Cardiac fibroblast (primary cell): ENCODE measurements at places on chromosomes 4 and X.

- peak; percentile 81 for DNase-seq
Measured at GRCh38 chr4:26220696-26221095, 100.1 kb upstream of the RBPJ start.

GRCh38 chrX:113399506-113400192 lies 559.0 kb upstream of the AMOT start:
- DNase-seq = peak; percentile 32

- DNase-seq = peak; percentile 84
Measured at GRCh38 chrX:15579778-15580747, 20.7 kb downstream of the ACE2 start.

DNA sequence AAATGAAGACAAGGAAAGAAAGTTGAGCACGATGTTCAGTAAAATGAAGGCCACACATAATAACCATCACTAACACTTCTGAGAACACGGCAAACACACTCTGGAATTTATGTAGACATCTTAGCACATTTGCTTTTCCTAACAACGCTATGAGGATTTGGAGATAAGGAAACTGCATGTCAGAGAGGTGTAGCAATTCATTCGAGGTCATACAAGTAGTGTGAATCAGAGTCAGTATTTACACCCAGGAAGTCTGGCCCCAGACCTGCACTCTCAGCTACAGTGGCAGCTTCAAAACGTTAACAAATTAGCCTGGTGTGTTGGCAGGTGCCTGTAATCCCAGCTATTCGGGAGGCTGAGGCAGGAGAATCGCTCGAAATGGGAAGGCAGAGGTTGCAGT lies 253.4 kb downstream of the PDGFC start:
- DNase-seq = no peak

DNA sequence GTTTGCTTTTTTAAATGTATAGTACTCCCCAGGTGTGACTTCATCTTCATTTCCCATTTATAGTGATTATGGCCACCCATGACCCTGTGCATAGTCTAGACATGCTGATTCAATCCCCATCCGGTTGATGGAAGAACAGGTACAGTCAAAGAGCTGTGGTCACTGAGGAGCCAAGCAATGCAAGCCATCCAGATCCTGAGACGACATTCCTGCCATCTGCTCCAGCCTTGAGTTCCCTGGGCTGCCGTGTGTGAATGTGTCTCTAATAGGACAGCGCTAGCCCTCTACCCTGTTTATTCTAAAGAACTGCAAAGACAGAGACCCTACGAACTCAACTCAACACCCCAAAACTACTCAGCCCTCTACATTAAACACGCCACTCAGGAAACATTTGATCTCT lies 1.7 kb downstream of the KCNIP4 start:
- no peak for DNase-seq

DNA sequence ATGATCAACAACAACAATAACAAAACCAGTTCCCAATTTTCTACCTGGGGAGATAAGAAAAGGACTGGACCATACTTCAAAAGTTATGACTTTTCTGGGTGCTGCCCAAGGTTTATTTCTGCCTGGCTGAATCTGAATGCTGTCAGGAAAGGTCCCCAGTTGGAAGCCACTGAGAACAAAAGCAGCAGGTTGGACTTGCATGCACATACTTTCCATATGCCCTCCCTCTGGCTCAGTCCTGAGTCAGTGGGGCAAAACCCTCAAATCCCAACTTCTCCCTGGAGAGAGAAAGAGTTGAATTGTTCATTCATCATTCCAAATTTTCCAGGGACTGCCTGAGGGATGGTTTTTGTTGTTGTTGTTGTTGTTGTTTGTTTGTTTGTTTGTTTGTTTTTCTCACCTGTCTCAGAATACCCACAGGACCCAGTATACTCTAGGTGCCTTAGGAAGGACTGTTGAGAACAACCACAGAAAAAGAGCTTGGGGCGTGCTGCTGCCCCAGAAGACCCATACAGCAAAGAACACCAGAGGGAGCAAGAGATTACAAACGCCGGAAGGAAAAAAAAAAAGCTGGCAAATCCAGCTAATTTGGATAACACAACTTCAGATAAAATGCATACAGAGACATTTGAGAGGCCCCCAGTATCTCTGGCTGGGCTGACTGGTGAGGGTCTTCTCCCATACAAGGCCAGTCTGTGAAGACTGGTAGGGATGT lies 138.9 kb upstream of the INPP4B start:
- DNase-seq = peak; percentile 45

DNA sequence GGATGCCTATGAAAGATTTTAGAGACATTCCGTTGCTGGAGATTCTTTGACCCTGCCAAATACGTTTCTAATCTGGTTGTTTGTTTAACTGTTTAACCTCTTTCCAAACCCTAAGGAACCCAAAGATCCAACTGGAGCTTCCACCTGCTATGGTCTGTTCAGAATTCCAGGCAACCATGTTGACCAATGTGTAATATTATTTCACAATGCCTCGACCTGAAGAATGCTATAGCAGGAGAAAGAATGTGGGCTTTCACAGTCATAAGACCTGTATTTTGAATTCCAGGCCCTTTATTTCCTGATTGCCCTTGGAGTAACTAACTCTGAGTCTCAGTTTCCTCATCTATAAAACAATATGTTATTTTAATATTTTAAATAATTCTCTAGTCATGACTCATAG lies 90.8 kb downstream of the COL25A1 start:
- peak; percentile 22 for DNase-seq

DNA sequence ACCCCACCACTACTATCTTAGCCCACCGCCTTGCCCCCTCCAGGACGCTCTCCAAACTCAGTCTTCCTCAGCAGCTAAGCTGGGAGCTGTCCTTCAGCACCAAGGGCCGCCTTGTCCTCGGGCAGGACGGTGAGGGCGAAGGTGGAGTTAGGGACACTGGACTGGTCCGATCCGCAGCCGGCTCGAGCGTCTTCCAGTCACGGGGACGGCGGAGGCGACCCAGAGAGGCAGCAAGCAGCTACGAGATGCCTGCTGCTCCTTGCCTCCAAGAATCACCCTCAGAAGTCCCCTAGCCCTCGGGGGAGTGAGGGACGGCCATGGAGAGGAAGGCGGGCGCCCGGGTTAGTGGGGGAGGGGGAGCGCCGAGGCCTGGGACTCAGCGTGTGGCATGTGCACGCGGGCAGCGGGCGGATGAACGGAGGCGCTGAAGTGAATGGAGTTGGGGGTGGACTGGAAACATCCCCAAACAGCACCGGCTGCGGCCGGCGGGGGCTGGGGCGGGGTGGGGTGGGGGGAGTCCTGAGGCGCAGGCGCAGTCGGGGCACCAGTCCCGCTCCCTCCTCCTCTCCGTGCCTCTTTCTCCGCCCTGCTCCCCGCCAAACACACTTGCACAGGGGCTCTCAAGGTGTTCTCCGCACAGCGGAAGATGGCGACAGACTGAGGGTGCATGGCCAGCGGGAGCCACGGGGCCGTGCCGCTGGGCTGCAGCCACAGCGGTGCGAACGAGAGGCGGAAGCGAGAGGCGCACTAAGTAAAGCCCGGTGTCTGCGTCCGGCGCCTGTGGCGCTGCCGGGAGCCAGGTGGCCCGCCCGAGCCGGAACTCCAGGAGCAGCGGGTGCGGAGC lies at the start of gene NALF2:
Gene NALF2, plus strand, starts transcription at position 545 of the 844 bp plus-strand sequence. CDS start 957 bp downstream, outside the sequence.
- DNase-seq = peak; percentile 43

GRCh38 chrX:54449929-54450328 lies 9.7 kb downstream of the TSR2 start:
- DNase-seq = no peak

DNA sequence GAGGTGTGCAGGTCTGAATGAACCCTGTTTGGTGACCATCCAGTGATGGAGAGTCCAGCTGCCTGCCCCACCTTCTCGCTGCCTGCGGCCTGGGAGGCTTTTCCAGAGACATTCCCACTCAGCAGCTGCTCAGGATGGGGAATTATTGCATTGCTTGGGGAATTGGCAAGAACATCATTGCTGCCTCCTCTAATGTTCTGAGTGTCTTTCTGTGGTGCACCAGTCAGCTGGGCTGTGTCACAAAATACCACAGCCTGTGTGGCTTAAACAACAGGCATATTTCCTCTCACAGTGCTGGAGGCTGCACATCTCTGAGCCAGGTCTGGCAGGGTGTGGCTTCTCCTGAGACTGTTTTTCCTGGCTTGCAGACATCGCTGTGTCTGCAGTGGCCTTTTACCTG lies 86.8 kb upstream of the AFAP1 start:
- DNase-seq = no peak

GRCh38 chr4:10593130-10593529 lies 91.4 kb downstream of the CLNK start:
- DNase-seq = no peak

GRCh38 chr4:40702800-40703151 lies 47.0 kb upstream of the NSUN7 start:
- DNase-seq = no peak

DNA sequence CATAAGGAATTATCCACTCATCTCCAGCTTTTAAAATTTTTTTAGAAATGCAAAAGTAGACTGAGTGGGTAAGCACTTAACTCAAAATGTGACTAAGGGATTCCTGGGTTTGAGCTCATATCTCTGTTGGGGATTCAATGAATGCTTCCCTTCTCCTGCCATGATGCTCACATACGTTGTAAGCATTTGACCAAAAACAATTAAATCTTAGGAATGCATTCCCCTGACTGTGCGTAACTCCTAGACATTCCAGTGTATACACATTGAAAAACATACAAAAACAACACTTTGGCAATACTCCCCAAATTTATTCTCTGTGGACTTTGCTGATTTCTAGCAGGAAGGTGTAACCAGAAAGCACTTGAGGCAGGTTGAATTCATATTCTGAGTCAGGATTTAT lies 29.8 kb downstream of the SPANXA2 start:
- DNase-seq = peak; percentile 69

DNA sequence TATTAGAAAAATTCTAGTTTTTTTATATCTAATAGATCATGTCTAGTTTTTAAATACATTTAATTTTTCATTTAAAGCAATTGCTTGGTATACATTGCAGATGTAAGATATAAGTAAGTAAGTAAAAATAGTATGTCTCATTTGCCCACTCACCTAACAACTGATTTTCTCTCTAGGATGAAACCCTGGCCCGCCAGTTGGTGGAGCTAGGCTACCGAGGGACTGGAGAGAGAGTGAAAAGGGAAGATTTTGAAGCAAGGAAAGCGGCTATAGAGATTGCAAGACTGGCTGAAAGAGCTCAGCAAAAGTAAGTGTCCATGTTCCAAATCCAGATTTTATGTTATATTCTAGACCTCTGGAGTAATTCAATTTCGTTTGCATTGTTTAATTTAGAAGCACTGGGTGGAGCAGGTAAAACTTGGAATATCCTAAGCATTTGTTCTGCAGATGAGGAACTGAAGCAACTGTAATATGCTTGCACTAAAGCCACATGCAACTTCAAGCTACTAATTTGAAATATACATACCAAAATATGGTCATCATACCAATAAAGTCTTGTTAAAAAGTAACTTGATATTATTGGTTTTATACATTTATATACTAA lies 27.1 kb downstream of the CFAP299 start:
- DNase-seq = peak; percentile 55

DNA sequence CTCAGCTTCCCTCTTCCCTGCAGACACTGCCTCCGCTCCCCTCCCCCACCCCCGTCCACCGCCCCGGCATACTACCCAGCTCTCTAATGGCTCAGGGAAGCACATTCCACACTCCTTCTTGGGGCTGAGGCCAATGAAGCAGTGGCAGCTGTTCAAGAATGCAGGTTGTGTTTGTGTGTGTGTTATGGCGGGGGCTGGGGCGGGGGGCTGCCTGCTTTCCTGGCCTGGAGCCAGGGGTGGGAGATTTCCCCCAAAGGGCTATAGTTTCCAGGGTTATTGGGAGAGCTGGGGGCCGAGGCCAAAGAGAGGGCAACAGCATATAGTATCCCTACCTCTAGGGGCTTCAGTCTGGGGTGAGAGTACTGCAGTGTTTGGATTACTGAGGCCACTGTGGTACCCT lies 149.4 kb downstream of the EFNB1 start:
- peak; percentile 20 for DNase-seq

DNA sequence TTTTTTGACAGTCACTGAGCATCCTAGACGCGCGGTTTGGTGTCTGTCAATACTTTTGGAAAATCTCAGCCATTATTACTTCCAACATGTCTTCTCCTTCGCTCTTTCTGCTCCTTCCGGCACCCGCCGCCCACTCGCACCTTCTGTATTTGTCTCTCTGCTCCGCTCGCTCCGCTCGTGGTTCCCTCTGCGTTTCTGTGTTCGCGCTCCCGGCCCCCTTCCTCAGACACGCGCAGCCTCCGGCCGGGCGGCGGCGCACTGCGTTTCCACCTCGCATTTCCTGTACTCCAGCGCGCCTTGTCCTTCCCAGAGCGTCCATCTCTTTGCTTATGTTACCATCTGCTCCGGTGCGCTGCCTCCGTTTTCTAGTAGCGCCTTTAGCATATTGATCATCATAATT lies 21.1 kb downstream of the PDE6B start:
- DNase-seq = no peak

GRCh38 chr4:158032733-158033415 lies 140.0 kb downstream of the GASK1B start:
- DNase-seq = no peak

DNA sequence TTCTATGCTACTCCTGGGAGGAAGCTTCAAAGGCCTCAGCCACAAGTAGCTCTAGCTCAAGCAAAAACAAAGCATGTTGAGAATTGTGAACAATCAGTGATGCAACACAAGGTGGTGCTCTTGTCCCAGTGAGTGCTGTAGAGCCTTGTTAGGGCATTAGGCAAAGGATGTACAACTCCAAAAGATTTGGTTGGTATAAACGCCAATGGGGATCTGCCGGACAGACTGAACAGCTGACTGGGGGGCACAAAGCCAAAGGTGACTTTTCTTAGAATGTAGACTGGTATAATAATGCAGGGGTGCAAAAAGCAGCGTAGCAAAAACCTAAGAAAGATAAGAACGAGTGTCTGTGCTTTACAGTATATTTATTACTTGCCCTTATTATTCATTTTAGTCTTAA lies 62.6 kb upstream of the ALB start:
- peak; percentile 83 for DNase-seq

DNA sequence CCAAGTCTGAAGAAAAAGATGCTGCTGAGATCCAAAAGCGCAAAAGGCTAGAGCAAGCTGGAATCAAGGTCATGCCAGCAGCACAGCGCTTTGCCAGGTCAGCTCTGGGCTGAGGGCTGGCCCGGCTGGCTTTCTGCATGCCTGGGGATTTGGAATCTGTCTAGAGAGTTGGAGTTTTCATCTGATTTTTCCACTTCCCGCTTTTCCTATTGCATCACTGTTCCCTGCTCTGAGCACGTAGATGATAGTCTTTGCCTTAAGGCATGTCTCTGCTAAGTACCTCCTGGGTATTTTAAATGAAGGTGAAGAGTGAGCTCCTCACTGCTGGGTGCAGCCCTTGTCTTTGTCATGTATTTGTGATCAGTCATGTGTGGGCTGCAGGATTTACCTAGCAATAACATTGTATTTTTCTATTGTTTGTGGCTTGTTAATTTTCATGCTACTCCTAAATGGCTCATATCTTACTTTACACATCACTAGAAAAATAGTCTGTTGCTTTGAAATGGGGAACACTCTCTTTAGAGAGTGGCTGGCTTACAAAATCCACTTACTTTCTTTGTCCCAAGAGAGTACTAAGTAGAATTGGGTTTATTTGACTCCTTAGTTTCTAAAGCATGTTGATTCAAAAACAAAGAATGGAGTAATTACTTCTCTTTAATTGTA lies 82.8 kb downstream of the LIMCH1 start:
- no peak for DNase-seq
